NCI-H2029 (cell line): ENCODE measurements at places on chromosomes 5 and 9.

GRCh38 chr5:98468188-98468869, 305.1 kb upstream of the RGMB start:
- no peak for DNase-seq

DNA sequence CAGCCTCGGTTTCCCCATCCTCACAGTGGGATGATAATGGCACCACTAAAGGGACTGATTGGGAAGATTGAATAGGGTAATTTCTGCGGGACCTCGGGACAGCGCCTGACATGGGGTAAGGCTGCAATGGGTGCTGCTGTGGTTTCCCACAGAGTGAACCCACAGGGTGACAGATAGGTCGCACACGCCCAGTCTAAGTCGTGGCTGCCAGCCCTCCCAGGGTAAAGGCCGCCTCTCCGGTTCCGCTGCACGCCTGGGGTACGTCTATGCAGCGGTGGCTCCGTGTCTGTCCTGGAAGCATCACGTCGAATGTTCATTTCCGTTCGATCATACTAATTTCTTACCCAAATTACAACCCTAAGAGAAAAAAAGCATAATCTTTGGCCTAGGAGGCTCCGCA, 631 bp downstream of the CFAP77 start:
- DNase-seq = no peak

DNA sequence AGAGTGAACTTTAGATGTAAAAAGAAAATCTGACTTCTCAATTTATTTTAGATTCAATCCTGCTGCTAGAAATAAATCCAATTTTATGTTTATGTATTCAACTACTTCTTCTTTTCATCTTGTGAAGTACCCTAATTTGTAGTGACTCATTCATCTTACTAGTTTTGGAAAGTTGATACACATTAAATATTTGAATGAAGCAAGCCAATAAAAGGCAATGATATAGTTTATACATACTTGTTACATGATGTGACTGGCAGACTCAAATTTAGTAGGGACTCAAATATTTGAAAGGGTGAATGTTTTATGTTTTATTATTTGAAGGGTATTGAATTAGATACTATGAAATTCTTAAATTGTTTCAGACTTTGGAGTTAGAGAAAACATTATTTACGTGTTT, 34.7 kb downstream of the CSNK1G3 start:
- no peak for DNase-seq

DNA sequence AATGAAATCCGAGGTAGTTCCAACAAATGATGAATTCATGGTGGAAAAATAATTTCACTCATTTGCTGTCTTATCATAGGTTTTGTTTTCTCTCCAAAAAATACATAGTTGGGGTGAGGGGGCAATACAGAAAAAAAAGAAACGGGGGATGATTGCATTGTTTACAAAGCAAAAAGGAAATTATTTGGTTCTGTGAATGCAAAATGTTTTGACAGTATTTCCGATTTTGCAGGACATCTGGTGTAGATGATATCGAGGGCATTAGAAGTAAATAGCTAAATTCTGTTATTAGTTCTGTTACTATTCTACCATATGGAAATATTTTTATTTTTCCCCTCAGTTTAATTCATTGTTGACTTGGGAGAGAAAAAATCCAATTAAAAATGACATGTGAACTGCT, 201.7 kb downstream of the MARCHF11 start:
- DNase-seq = no peak

GRCh38 chr5:111836426-111836825, 79.4 kb upstream of the NREP start:
- DNase-seq = no peak

- DNase-seq = peak; percentile 60
These were observed at the start of gene ANKH for GRCh38 chr5:14871214-14872069. Gene ANKH (minus strand): TSS chr5:14871778. CDS start chr5:14871447, 331 bp downstream.

DNA sequence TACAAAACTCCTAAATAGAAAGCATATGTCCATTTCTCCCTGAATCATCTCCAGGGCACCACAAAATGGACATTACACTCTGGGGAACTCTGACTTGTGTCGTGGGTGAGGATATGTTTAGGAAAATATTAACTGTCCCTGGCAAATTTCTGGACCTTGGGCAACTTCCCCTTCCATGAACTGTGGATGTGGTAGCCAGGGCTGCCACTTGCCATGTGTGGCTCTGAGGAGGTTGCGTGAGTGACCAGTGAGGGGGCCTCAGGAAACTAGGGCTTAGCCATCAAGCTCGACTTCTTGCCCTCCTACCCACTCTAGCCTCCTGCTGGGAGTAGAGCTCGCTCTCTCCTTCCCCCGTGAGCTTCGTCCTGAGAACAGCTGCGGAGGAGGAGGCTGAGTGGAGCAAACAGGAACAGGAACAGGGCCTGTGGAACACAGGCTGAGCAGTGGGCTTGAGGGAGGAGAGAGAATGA, 13.8 kb upstream of the STC2 start:
- DNase-seq = no peak

GRCh38 chr5:136703706-136704105, 338.4 kb upstream of the TRPC7 start:
- no peak for DNase-seq

DNA sequence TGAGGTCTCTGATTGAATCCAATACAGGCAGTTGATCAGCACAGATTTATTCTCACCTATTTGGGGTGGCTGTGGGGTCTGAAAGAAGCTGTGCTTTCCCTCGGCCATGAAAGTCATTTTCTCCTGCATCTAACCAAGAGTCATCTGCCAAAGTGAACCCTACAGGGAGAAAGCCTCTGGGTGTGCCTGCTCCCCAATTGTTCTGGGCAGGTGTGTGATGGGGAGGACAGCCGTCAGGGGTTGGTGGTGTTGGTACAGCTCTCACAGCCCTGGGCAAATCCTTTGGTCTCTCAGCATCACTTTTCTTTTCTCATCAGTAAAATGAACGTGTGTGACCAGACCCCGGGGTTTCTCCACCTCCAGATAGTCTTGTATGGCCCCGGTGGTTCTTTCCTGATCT, 2.5 kb downstream of the PHF2 start:
- no peak for DNase-seq

GRCh38 chr5:142421228-142421617, 96.4 kb upstream of the SPRY4 start:
- DNase-seq = no peak

DNA sequence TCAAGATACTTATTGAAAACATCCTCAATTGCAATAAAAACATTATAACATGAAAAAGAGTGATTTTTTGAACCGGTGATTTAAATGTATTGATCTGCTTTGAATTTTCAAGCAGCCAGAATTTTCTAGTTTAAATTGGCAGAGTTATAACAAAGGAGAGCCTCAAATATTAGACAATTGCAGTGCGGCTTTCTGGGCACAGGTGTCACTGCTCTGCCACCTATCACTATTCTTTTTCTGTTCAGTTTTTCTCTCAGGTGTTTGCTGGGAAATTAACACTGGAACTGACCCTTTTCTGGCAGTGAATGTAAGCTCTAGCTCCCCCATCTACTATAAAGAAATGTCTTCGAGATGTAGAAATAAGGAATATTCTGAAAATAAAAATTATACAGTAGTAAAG, 23.0 kb downstream of the ZBED3 start:
- DNase-seq = peak; percentile 21

DNA sequence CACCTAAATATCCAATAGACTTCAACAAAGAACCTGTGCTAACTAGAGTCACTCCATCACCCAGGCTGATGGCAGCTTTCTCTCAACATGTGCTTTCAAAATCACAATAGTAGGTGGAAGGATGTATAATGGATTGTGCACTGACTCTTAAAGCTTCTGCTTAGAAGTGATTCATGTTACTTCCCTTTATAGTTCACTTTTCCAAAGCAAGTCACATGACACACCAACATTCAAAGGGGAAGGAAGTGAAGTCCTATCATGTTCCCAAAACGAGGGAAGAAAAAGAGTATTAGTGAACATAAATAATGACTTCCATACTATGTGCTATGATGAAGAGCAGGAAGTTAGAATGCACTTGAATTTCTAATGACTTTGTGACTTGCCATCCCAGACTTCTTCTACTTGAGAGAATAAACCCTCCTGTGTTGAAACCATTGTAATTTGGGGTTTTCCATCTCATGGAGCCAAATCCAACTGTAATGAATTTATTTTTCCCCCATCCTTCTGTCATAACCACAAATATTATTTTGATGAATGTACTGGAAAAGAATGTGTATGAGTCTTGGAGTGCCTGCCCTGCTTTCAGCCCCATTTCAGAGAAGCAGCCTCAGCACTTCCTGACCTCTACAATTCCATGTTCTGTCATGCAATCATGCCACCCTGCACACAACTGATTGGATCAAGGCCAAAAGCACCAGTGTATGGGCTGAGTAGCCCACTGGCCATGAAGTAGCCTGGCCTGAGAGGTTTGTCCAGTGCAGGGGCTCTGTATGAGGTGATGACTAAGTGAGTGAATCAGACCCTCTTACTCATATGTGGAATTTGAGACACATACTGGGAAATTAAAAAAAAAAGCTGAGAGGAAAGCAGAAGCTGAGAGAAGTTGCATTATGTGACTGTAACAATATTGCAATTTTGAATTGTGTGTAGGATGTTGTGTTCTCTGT, 525.9 kb upstream of the CLINT1 start:
- DNase-seq = no peak

- DNase-seq = no peak
These were observed 48.5 kb downstream of the WNK2 start for GRCh38 chr9:93232388-93232960.
